ENCODE measurements at places on chromosomes 7 and 10. TPM values are rescaled to one million over a fixed set of nuclear protein-coding genes. Genes with fewer than 3 reads are reported as not detected.

GRCh38 chr7:725223-726005, 1.1 kb upstream of the DNAAF5 start:
- DNase-seq = no peak

GRCh38 chr7:21915140-21915539, 30.6 kb downstream of the CDCA7L start:
- DNase-seq = no peak

DNA sequence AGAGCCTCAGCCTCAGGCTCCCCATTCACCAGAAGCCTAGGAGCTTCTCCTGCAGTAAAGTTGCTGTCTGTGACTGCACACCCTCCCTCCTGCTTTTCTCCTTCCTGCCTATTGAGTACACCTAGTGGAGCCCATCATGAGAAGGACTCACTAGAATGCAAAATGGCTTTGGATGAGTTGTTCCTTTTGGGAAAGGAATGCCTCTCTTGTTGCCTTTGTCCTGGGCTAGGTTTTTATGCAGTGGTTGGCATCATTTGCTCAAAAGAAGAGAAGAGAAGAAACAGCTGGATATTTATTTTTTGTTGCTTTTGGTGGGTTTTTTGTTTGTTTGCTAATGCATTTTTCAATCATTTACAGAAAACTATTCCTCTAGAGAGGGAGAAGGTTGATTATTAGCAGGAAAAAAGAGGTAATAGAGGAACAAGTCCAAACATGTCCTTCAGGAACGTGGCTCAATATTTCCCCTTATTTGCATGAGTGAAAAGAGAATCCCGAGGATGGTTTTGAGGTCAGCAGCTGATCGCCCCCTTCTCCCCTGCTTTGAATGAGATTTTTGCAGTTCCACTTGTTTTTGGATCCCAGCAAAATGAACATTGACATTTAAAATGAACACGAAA, 369.9 kb upstream of the NRP1 start:
- no peak for DNase-seq

GJC3 gene
- not detected for total RNA-seq

- DNase-seq = no peak
Observed at GRCh38 chr10:44575601-44576380, 190.9 kb upstream of the CXCL12 start.

All from kidney (tissue), 22 donors.